ENCODE measurements at places on chromosomes 7 and 10.
A peak's percentile ranks its signal among the peaks of the same experiment; 100 is the strongest.

DNA sequence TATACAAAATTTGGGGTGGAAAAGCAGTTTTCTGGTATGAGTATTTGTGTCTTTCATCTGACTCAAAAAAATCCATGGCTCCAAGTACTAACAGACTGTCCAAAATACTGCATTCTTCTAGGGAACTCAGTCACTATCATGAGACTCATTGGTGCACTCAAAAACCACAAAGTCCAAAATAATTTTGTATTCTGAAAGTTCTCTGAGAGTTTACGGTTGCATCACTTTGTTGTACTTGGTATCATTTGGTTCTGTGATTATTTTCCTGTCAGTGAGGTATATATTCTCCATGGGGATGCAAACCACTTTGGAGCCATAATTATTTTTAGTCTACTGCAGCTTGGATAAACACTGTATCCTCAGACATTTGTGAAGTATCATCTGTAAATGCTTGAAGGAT lies 28.0 kb upstream of the CABCOCO1 start:
- no peak for DNase-seq

GRCh38 chr10:69661414-69662172 lies 31.5 kb downstream of the FAM241B start:
- no peak for DNase-seq

DNA sequence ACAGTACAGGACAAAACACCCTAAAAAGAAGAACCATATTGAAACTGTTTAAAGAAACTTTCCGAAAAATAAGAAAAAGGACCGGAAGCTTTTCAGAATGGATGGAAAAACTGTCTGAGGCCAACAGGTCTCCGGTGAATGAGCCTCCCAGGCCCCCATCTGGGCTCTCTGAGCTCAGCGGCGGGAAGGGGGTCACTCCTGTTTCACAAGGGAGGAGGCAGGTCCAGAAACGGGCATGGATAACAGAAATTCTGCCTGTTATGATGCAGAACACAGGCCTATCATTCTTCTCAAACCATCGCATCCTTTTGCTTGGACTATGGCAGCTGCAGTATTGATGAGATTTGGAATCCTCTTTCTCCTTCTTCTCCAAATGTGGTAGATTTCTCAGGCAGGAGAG lies 58.9 kb upstream of the SHH start:
- DNase-seq = no peak

DNA sequence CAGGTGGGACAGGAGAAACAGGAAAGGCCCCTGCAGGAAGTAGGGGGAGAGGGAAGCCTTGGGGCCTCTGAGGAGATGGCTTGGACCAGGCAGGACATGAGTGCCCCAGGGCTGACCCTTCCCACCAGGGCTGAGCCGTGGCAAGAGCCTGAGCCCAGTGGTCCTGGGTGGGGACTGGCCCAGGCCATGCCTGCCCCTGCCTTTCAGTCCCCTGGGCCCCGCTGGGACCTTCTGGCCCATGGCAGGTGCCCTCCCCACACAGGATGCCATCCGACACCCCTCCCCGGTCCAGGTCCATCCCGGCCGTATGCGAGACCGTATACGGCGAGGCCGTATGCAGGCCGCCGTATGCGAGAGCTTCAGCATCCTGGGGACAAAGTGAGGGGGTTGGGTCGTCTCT lies 2.0 kb downstream of the GRIFIN start:
- no peak for DNase-seq

GRCh38 chr7:79176859-79177477 lies 276.5 kb downstream of the MAGI2 start:
- peak; percentile 16 for DNase-seq

GRCh38 chr7:141356161-141356560 lies 195.0 kb upstream of the AGK start:
- DNase-seq = no peak

GRCh38 chr10:90204131-90204955 lies 503.0 kb downstream of the KIF20B start:
- no peak for DNase-seq

- no peak for DNase-seq
Measured at GRCh38 chr7:28026237-28026636, 154.4 kb downstream of the JAZF1 start.

- DNase-seq = no peak
Measured at GRCh38 chr7:115976651-115977050, 53.9 kb downstream of the TFEC start.

DNA sequence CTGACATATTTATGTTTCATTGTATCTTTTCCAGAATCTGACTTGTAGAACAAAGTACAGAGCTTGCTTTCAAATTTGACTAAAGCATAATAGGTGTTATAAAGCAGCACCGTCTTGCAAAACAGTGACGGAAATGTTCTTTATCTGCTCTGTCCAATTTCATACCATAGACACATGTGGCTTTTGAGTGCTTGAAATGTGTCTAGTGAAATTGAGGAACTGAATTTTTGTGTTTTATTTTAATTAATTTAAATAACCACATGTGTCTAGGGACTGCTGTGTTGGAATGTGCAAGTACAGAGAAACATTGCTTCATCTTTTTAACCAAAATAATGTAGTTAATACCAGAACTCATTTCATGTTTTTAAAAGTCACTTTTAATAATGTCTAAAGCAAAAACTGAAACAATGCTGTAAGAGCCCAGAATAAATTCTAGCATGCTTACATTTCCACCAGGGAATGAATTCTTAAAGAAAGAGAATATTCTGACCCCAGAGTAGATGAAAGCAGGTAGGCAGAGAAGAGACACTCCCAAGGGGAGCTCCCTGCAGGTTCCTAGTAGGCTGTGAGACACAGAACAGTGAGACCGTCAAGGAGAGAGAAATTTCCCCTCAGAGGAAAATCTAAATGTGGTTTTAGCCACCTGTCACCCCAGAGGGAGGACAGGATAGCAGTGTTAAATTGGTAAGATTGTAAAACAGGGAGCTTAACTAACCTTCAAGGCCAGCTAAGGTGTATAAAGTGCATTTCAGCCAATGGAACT lies 175.3 kb upstream of the KMT2E start:
- no peak for DNase-seq

- no peak for DNase-seq
Measured at GRCh38 chr7:89605362-89605761, 548.9 kb upstream of the STEAP1 start.

DNA sequence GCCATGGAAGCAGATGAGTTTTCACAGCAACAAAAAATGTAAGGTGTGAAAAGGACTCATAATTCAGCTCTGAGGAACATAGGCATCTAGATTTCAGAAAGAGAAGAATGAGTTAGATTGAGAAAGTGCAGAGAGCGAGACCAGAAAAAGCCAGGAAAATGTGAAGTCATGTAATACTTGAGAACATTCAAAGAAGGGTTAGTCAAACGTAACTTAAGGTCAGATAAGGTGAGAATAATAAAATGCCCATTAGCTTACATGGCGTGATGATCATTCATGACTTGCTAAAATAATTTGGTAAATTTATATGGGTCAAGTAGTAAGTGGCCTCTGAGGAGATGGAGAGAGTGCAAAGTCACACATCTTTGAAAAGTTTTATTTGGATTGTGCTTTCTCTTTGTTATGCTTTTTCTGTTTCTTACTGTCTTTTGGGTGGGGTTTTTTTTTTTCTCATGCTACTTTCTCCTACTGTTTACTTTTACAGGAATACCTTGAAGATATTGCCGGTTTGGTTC lies 271.8 kb upstream of the NRG3 start:
- DNase-seq = no peak

DNA sequence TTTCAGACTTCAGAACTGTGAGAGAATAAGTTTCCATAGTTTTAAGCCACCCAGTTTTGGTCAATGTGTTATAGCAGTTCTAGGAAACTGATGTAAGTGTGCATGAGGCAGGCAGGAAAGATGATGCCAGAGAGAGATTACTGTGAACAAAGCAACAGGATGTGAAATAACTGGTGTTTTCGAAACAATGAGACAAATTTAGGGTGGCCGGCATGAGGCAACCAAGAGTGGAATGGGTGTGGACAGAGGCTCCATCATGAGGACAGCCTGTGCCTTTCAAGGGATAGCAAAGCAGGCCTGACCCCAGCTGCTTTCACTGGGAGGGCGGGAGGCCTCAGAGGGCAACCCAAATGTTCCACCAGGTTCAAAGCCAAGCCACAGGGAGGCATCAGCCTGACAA lies 67.3 kb upstream of the UCN3 start:
- DNase-seq = no peak

- DNase-seq = no peak
Measured at GRCh38 chr10:43968076-43968475, 319.4 kb upstream of the ZNF32 start.

- no peak for DNase-seq
Measured at GRCh38 chr10:124132306-124132705, 38.9 kb upstream of the CHST15 start.

DNA sequence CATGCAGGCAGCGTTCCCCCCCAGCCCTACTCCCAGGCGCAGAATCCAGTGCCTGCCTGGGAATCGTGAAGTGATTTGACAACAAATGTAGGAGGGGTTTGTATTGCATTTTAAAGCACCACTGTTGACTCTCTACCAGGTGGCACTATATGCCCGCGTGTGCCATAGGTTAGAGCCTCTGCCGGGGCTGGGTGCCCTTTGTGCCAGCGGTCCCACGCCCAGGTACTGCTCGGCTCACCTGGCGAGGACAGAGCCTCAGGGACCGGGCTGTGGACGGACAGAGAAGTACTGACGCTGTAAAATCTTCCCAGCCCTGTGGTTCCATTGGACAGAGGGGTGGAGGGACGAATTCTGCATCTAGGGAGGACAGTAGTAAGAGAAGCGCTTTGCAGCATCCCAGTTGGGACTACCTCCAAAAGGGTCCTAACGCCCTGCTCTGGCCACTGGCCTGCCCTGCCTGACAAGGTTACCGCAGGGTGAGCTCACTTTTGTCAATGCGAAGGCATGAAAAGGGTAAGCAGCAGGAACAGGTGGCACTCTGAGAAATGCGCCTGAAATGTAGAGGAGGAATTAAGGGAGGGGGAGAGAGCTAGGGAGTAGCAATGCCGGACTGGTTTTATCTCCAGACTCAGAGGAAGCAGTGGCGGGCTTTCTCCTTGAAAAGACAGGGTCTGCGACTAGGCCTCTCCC lies 788 bp upstream of the CACNA2D1 start:
- DNase-seq = peak; percentile 47

- DNase-seq = peak; percentile 4
Measured at GRCh38 chr10:66180581-66181318, 745.1 kb upstream of the LRRTM3 start.

DNA sequence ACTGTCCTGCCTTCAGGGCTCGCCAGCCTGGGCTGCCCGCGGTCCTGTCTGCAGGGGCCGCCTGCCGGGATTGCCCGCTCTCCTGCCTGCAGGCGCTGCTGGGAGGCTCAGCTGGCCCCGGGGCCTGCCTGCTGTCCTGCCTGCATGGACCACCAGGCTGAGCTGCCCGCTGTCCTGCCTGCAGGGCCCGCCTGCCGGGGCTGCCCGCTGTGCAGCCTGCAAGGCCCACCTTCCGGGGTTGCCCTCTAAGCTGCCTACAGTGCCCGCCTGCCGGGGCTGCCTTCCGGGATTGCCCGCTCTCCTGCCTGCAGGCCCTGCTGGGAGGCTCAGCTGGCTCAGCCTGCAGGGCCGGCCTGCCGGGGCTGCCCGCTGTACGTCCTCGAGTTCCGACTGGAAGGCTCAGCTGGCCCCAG lies 164.4 kb downstream of the GLRX3 start:
- DNase-seq = no peak

GRCh38 chr7:125074141-125074540 lies 144.5 kb upstream of the POT1 start:
- DNase-seq = peak; percentile 48

- DNase-seq = no peak
Measured at GRCh38 chr7:37577412-37577811, 106.2 kb upstream of the GPR141 start.

DNA sequence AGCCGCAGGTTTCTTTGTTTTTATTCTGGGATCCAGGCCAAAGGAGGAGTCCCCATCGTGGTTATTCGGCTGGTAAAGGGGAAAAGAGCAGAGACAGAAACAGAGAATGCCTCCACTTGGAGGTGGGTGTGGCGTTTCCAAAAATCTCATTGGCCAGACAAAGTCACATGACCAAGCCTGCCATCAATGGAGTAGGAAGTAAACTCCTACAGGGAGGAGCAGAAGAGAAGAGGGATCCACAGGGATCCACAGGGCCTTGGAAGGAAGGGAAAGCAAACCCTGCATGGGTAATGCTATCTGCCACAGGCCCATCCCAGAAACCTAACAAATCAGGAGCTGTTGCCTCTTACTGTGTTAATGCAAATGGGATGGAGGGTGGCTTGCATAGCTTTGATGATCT lies 425.7 kb upstream of the GALNT17 start:
- DNase-seq = no peak

GRCh38 chr10:46268076-46268881 lies 18.5 kb upstream of the ANTXRL start:
- no peak for DNase-seq

DNA sequence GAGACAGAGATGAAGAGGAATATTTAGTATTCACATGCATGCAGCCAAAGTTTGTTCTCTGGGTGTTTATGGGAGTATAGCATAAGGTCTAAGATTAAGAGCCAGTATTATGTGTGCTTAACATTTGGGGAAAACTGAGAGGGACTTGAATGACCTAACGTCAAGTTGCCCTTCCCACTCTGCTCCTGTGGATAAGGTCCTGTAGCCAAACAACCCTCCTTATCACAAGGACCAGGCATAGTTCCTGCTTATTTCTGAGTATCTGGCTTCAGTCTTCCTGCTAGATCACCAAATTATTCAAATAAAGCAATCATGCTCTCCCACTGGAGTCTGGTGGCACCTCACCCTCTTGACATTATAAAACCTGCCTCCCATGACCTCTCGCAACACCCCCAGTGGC lies 137.9 kb upstream of the SEMA3E start:
- DNase-seq = no peak

DNA sequence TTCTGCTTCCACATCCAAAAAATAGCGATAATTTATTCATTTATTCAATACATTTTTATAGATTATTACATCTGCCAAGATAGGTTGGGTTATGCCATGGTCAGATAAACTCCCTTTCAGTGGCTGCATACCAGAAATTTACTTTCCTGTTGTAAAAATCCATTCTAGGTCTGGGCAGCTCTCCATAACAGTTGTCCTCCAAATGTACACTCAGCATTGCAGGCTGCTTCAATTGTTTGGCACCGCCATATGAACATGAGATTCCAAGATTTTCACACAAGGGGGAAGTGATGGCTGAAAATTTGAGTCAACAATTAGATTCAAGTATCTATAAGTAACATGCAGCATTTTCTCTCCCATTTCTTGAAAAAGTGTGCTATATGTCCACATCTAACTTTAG lies 568.7 kb downstream of the ETV1 start:
- DNase-seq = no peak

GRCh38 chr10:794382-794956 lies 105.0 kb upstream of the DIP2C start:
- no peak for DNase-seq

- DNase-seq = no peak
Measured at GRCh38 chr10:34091635-34092195, 723.4 kb downstream of the PARD3 start.

- DNase-seq = no peak
Measured at GRCh38 chr7:142053988-142054387, 57.5 kb upstream of the MGAM2 start.

Measured in NCI-H2029 treated with DMSO at 0.1 percent for 48 hours (cell line).